CD8-positive, alpha-beta memory T cell (primary cell): ENCODE measurements at places on chromosomes 3 and 15.

DNA sequence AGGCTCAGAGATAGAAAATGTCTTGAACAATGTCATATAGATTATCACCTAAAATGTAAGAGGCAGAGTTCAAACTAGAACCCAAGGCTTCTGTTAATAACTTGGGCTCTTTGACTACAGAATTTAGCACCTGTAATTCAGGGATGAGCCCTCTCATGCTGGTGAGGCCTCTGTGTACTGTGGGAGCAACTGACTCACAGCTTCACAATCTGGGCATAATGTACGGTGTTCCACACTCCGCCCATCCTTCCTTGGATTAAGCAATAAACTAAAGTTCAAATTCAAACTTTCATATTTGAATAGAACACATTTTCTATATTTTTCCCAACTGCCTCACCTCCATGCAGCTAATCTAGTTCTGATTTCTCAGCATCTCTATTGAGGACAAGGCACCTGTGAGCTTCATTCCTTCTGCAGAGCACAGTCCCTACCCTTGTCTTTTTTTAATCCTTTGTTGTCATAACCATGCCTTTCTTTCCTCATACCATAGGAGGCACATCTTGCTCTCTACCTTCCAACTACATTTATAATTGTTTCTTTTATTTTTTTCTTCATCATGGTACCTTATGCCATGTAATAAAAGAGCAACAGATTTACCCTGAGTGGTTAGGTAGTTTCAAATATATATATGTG is 392.1 kb downstream of the NLGN1 start:
- no peak for DNase-seq

GRCh38 chr3:190534986-190535385 is 21.1 kb downstream of the IL1RAP start:
- DNase-seq: no peak

GRCh38 chr3:121529308-121529707 is 16.5 kb downstream of the POLQ start:
- DNase-seq: no peak

DNA sequence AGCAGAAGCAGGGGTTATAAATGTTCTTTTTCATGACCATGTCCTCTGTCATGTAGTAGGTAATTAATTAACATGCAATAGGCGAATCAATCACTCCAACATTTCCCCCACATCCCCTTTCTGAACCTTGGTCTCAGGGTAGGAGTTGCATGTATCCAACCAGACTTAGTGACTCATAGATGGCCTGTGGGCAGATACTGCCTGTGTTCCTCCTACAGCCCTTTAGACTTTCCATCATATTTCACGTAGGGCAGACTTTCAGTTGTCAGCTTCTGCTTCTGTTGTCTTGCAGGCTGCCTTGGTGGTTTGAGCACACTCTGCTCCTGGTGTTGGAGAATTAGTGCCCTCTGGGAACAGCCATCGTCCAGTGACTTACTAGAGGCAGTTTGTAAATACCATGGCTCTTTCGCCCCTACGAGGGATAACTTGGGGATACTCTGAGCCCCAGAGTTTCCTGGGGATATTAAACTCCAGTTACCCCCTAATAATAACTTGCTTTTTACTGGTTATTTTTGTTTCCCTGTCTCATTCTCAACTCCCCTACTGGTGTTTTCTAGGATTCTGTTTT is 244.4 kb downstream of the EDEM1 start:
- no peak for DNase-seq

DNA sequence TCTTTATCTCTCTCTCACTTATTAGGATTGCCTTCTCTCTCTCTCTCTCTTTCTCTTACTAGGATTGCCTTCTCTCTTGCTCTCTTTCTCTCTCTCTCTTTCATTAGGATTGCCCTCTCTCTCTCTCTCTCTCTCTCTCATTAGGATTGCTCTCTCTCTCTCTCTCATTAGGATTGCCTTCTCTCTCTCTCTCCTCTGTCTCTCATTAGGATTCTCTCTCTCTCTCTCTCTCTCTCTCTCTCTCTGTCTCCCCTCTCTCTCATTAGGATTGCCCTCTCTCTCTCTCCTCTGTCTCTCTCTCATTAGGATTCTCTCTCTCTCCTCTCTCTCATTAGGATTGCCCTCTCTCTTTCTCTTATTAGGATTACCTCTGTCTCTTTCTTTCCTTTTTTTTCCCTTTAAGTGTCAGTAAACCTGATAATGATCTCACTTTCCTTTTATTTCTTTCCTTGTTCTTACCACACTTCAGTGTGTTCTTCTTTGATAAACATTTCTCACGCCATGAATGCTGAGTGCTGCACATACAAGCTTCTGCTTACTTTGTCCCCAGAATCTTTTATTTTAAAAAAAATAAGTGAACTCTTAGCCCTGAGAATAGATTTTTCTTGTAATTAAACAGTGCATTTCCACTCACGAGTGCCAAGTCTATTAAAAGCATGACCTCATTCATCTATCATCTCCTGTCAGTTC is 243.4 kb upstream of the TBC1D5 start:
- DNase-seq: no peak

DNA sequence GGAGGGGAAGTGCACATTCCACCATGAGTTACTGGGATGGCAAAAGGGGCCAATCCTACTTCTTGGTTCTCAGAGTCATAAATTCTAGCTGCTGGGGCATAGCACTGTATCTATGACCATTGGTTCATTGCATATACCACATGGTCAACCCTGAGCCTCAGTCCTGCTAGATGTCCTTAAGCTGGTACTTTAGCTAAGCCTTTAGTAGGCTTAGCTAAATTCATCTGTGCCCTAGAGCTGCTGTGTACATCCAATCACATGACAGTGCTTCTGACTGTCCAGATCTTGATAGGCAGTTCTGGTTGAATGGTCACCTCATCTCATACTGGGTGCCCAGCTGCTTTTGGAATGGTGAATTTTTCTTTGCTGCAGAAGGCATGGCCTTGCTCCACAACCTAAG is 8.2 kb downstream of the NDUFB4 start:
- no peak for DNase-seq

- DNase-seq: no peak
These were observed 64.3 kb downstream of the OXSM start for GRCh38 chr3:25854214-25854613.

DNA sequence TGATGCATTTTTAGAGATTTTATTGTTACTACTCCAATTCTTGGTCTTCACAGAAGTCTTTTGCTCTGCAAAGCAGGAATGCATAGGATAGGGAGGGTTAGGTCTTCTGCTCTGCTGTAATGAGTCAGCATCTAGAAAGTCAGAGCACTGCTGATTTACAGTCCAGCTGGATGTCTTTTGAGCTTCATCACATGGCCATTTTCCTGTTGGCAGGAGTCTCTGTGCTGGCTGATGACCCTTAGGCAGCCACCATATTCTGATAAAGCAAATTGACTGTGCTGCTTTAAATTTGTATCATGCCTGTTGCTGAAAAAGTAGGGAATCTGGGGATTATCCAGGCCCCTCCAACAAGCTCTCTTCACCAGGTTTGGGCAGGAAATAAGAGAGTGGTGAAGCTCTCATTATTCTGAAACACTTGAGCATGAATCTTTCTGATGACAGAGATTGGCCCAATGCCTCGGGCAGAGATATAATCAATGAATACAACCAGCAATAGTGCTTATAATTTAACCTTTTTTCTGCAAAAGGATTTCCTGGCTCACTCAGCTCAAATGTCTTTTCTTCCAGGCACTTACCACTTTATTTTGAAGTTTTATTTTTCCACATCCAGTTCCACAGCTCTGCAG is 9.7 kb upstream of the CRBN start:
- DNase-seq: no peak

DNA sequence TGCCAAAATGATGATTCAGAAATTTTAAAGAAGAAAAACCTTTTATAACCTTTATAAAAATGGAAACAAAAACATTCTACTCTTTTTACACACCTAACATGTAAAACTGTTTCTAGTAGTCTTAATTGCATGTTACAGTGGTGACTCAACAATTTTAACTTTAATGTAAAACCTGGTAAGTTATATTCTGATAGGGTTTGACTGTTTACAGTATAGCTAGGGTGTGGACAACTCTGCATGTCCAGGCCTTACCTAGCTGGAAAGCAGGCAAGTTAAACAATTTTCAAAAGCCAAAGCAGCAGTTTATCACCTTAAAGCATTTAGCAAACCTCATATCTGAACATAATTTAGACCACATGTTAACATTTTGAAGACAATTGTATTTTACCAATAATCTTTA is 328.5 kb downstream of the NEK10 start:
- DNase-seq: no peak

- DNase-seq: peak; percentile 43
These were observed 336.7 kb upstream of the IGF1R start for GRCh38 chr15:98311566-98312188.

DNA sequence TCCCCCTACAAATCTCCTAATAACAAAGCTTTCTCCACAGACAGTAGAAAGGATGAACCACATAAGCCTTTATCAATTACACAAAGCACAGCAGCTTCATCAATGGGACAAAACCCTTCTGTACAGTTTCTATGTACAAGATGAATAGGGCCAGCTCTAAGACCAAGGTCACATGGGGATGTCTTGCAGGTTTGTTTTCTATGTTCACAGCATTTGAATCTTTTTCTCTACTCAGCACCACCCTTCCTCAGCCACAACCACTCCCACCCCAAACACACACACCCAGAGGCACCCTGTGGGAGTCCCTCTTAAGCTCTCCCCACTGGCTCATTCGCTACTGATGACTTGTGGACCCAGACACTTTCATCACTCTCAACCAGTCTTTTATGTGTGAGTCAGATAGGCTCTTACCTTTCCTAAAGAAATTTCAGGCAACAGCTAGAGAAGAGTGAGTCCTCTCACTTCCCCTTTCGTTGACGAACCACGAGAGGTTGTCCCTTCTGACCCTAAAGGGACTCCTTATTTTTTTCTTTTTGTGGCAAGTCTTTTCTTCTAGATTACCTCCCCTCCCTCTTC is 57.9 kb downstream of the ARHGAP31 start:
- DNase-seq: no peak
